Glomerular endothelial cell (primary cell): ENCODE measurements at places on chromosomes 12 and 14.

DNA sequence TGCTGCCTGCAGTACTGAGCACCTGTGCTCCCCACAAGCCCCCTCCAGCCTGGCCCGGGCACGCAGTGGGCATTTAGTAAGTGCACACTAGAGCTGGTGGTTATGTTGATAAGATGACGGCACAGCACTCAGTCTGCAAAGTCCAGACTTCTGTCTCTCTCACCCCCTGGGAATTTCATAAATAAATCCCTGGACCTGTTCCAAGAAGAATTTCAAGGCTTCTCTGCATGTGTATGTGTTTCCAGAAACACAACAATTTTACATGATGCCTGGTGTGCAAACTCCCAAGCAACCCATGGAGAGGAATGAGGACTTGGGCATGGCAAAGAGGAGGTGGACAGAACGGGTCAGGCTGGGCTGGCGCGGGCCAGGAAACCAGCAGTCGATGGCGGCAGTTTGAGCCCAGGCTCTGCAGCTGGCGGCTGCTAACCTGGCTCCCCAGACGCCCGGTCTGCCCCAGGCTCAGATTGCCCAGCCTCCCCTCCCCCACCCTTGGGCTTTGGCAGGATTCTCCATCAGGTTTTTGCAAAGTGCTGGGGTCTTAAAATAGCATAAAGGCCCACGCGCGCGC lies 10.4 kb upstream of the ACVR1B start:
- DNase-seq: no peak

GRCh38 chr12:91241756-91242155 lies 59.1 kb upstream of the DCN start:
- DNase-seq: no peak

DNA sequence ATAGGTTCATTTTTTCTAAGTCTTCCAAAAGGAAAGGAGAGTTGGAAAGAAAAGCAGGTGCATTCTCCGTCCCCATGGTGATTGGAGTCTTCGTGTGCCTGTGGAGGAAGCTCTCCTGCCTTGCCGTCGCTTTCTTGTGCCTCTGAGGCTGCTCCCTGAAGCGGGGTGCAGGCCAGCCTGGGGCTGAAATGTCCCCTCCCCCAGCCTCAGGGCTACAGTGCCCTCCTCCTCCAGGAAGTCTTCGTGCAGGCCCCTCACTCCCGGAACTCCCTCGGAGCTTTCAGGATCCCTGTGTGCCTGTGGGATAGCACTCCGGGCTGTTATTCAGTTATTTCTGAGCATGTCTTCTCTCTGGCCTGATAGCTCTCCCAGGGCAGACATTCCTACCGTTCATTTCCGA lies 569.2 kb downstream of the VRK1 start:
- DNase-seq: no peak

DNA sequence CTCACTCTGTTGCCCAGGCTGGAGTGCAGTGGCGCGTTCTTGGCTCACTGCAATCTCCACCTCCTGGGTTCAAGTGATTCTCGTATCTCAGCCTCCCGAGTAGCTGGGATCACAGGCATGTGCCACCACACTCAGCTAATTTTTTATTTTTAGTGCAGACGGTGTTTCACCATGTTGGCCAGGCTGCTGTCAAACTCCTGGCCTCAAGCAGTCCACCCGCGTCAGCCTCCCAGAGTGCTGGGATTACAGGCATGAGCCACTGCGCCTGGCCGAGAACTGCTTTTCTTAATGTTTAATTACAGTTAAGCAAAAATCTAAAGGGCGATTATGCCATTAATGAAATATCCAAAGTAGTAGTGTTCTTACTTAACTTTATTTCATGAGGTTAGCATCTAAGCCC lies 13.6 kb downstream of the YARS2 start:
- no peak for DNase-seq

DNA sequence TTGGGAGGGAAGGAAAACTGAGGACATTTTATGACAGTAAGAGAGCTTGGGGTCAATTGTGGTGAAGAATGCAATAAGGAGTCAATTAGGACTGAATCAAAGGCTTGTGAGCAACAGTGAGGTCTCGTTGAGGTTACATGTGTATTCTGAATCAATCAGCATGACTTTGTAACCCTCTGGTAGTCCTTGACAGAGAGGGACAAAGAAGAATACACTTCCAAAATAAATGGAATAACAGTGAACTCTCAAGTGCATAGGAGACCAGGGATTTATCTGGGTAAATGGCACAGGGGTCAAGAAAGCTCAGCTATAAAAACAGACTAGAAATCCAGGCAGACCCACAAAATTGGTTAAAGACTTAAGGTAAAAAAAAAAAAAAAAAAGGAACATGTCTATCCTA lies 85.1 kb upstream of the NAV3 start:
- no peak for DNase-seq

- DNase-seq: no peak
Measured at GRCh38 chr14:60195179-60195810, 30.1 kb upstream of the DHRS7 start.

DNA sequence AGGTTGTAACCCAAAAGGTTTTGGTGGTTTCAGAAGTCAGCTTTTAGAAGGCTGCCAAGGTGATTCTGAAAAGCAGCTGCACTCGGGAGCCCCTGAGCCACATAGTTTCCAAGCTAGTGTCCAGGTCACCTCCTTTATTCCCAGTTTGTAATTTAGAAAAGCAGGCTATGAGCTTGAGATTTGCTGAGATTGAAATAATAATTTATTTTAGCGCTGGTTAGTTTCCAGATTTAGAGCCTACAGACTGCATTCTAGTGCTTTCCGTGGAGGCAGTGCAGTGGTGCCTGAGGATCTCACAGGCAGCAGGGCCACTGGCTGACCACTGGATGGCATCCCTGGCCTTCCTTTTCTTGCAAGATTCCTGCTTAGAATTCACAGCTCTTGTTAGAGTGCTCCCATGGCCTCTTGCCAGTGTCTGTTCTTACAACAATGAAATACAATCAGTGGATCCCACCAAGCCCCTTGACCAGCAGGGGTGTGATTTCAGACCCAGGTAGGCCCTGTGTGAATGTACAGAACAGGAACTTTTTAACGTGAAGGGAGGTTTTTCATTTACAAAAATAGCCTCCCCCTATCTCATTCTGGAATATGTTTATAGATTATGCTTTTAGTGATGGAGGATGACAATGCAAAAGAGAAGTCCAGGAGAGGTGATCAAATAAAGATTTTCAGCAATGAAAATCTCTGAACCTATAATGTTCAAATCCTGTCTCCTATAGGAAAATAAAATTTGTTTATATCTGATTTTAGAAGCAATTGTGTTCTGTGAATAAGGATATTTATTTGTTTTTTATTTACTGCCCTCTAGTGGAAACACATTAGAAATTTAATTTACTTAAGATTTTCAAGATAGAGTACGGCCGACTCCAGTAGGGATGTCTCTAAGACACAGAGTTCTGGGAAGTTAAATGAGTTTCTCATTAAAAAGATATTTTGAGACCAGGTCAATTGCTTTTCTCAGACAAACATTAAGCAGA lies 362.1 kb upstream of the STXBP6 start:
- DNase-seq: no peak

GRCh38 chr12:128817111-128818015 lies 6.4 kb downstream of the SLC15A4 start:
- DNase-seq: no peak

DNA sequence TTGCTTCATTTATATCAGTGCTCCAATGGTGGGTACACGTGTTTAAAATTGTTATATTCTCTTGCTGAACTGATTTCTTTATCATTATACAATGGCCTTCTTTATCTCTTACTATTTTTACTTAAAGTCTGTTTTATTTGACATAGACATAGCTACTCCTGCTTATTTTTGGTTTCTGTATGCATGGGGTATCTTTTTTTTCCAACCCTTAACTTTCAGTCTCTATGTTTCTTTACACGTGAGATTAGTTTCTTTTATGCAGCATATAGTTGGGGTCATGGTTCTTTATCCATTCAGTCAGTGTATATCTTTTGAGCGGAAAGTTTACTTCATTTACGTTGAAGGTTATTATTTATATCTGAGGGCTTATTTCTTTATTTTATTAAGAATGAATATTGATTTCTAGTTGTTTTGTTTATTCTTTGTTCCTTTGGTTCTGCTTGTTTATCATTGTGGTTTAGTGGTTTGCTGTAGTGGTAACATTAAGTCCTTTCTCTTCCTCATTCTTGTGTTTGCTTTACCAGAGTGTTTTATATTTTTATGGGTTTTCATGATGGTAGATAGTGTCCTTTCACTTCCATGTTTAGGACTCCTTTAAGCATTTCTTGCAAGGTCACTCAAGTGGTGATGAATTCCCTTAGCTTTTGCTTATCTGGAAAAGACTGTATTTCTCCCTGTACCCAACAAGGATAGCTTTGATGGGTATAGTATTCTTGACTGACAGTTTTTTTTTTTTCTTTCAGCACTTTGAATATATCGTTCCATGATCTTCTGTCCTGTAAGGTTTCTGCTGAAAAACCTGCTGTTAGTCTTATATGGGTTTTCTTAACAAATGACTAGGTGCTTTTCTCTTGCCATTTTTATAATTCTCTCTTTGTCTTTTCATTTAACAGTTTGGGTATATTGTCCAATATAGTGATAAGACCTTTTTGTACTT lies 38.3 kb upstream of the FAR2 start:
- no peak for DNase-seq

DNA sequence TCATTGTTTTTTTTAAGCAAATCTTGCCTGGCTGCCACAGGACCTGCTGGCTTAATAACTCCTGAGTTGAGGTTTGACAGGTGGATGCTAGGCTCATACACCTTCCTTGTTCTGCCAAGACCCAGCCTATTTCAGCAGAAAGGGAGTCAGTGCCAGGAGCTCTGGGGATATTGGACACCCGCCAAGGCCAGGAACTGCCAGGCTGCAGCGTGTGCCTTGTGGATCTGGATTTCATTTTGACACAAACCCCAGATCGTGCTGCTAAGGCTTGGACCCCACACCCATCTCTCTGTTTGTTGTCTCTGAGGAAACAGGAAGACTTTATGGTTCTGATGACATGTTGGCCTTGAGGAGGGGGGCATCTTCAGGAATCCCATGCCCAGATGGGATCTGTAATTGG lies 44.4 kb upstream of the PRIMA1 start:
- no peak for DNase-seq

DNA sequence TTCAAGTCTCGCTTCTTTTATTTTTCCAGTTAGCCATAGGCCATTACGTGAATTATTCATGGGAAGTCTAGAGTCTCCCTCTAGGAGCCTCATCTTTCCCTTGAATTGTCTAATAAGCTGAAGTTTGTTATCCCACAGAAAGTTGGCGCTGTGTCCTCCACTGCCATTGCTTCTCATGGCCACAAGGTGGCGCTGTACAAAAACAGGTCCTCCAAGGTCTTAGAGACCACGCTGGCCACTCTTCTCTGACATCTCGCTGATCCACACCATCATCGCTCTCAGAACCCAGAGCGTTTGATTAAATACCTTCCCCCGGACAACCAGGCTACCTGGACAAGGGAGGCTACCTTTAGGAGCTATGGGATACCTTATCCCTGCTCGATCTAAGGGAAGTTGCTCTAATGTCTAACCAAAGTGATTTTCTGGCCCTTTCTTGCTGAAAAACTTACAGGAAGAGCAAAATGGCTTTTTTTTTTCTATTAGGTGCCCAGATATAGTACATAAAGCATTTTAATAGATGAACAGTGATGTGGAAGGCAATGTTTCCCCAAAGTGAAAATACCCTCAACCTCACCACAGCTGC lies 110.0 kb downstream of the CCDC60 start:
- peak; percentile 45 for DNase-seq

DNA sequence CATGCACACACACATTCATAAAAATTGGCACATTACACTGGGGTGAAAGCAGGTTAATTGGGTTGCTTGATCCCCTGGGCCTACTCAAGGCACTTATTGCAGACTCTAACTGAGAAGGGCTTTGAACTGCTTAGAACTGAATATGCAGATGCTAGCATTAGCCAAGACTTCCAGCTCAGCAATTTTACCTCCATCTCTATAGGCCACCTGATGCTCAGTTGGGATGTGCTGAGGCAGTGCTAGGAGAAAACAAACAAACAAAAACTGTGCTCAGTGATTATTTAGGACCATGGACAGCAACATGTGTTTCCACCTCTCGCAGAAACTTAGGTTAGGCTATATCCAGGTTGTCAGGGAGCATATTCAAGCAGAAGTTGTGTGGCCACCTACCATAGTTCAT lies 124.8 kb upstream of the WSCD2 start:
- DNase-seq: no peak

GRCh38 chr12:95762123-95762785 lies 28.3 kb downstream of the NTN4 start:
- DNase-seq: no peak

- DNase-seq: no peak
Measured at GRCh38 chr12:27806259-27806658, 26.2 kb upstream of the MANSC4 start.

GRCh38 chr14:29926228-29926627 lies 1.4 kb downstream of the PRKD1 start:
- no peak for DNase-seq

GRCh38 chr12:56042843-56043242 lies 1.1 kb downstream of the RPS26 start:
- DNase-seq: no peak

- no peak for DNase-seq
Measured at GRCh38 chr12:40144023-40144422, 38.1 kb upstream of the SLC2A13 start.

DNA sequence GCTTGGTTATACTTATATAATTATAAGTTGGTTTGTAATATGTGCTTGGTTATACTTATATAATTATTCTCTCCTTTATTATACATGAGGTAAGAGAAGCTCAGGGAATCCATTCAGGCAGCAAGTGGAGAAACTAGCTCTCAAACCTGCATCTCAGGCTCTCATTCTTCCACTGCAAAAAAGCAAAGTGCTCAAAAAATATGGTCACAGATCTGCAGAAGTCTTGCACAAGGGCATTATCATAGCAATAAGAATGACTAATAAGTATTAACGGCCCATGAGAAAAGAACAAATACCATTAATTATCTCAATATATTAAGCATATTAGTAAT lies 476 bp upstream of the TRAFD1 start:
- DNase-seq: no peak

DNA sequence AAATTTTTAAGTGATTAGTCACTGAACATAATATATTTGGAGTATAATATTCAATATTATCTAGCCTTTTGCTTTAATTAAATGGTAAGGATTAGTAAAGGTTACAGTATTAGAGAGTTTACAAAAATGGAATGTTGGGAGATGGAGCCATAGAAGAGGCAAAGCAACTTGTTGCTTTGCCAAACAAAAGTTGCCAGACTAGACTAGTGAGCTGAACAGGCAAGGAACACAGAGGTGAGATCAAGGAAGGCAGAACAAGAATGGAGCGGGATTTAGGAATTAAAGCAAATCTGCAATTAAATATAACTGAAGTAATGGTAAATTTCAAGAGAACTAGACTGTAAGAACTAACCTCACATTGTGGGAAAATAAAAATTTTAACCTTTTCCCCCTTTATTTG lies 5.1 kb downstream of the ARF6 start:
- no peak for DNase-seq

- DNase-seq: no peak
Measured at GRCh38 chr12:45232146-45232755, 16.4 kb downstream of the ANO6 start.

GRCh38 chr14:81234278-81234677 lies 13.5 kb upstream of the GTF2A1 start:
- DNase-seq: no peak

- no peak for DNase-seq
Measured at GRCh38 chr12:99752740-99753139, 105.2 kb downstream of the GARIN6 start.

GRCh38 chr12:30840715-30841114 lies 85.8 kb upstream of the TSPAN11 start:
- DNase-seq: no peak
